SJSA1 (cell line): ENCODE measurements at places on chromosomes 7 and 10. TPM values are rescaled to one million over a fixed set of nuclear protein-coding genes. Genes with fewer than 3 reads are reported as not detected.

- DNase-seq, result no peak
Observed at GRCh38 chr10:110059925-110060324, 52.1 kb downstream of the ADD3 start.

DNA sequence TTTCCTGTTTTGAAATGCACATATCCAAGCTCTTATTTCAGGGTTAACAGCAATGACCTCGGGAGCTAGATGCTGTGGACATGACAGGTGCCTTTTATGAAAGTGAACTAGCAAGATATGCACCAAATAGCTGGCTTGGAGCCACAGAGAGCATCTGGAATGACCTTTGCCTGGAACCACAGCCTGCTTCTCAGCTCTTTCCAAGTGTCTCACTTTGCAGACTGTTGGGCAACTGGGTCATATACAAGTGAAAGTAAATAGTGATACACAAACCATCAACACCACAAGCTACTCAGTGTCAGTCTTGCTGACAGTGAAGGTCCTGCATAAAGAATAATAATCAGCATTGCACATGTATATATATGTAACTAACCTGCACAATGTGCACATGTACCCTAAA, 183.5 kb downstream of the RNF133 start:
- DNase-seq, result no peak

DNA sequence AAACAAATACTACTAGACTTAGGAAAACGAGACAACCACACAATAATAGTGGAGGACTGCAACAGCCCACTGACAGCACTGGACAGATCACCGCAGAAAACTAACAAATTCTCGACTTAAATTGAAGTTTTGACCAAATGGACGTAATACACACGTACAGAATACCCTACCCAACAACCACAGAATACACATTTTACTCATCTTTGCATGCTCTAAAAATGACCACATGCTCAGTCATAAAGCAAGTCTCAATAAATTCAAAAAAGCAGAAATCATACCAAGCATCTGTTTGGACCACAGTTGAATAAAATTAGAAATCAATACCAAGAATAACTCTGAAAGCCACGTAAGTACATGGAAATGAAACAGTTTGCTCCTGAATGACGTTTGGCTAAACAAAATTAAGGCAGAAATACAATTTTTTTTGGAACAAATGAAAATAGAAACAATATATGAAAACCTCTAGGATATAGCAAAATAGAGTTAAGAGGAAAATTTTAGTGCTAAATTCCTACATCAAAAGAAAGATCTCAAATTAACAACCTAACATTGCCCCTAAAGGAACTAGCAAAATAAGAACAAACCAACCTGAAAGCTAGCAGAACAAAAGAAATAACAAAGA, 30.6 kb downstream of the MAPK8 start:
- DNase-seq, result no peak

DNA sequence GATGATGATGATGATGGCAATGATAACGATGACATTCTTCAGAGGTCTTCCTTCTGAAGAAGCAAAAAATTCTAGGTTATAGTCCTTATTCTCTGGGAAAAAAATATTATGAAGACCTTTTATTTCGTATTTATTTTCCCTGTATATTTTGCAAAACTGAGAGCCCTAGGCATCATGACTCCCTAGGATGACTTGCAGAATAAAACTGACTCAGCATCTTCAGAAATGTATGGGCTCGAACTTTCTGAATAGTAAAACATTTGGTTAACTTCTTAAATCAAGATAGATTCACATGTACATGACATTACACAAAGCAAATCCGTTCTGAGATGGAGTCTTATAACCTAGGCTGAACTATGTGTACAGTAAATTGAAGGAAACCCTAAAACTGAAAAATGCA, 29.4 kb downstream of the DKK1 start:
- DNase-seq, result no peak

LIPJ gene
- not detected in 2 replicates for total RNA-seq

GRCh38 chr10:30345611-30346010, 3.5 kb downstream of the MTPAP start:
- DNase-seq, result no peak

- DNase-seq, result no peak
Observed at GRCh38 chr10:77874872-77875271, 51.7 kb downstream of the DLG5 start.

- no peak for DNase-seq
Observed at GRCh38 chr7:27051451-27051850, 44.3 kb downstream of the HOXA1 start.

DNA sequence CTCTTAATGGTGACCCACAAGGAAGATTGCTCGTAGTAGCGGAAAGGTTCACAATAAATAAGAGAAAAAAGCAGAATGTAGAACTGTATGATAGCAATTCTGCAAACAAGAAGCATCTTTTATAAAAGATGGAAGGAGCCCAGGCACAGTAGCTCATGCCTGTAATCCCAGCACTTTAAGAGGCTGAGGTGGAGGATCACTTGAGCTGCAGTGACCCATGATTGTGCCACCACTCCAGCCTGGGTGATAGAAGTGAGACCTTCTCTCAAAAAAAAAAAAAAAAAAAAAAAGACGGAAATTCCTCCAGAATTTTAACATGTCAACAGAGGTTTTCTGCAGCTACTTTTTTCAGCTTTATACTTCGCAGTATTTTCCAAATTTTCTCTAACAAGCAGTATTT, 13.2 kb downstream of the GATAD1 start:
- no peak for DNase-seq

DNA sequence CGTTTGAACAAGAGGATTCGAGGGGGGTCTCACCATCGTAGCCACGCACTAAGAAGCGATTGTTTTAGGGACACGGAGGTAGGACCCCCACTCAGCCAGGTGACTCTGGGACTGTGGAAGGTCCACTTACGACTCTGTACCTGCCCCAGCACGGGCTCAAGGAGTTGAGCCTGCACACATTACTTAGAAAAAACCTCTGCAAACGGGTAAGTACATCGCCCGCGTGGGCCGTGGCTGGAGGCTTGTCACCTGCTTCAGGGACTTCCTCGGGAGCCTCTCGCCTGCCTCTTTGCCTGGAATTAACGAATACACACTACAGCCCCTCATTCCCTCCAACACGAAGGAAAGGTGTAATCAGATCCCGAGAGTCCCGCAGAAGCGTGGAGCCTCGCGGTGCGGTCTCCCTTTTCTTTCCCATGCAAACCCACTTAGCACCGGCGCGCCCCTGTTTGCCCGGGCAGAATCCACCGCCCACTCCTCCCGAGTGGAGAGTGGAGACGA, 826 bp downstream of the PODXL start:
- no peak for DNase-seq

ADAM12 gene
- 3.3 and 3.6 TPM in 2 replicates for total RNA-seq

DNA sequence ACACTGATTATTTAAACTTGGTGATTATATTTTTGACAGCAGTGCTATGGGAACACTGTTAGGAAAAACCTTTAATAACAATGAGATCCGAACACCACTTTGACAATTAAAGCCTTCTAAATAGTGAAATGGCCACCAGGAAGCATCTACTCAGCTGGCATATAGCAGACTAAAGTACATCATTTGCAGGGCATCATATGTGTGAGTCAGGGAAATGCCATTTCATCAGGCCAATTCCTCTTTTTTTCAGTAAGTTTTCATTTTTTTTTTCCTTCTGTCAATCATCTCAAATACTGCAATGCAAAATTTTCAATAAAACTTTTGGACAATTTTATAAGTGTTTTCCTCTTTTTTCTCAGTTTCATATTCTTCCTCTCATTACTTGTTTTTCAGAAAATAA, 521.4 kb upstream of the SEMA3D start:
- no peak for DNase-seq

DNA sequence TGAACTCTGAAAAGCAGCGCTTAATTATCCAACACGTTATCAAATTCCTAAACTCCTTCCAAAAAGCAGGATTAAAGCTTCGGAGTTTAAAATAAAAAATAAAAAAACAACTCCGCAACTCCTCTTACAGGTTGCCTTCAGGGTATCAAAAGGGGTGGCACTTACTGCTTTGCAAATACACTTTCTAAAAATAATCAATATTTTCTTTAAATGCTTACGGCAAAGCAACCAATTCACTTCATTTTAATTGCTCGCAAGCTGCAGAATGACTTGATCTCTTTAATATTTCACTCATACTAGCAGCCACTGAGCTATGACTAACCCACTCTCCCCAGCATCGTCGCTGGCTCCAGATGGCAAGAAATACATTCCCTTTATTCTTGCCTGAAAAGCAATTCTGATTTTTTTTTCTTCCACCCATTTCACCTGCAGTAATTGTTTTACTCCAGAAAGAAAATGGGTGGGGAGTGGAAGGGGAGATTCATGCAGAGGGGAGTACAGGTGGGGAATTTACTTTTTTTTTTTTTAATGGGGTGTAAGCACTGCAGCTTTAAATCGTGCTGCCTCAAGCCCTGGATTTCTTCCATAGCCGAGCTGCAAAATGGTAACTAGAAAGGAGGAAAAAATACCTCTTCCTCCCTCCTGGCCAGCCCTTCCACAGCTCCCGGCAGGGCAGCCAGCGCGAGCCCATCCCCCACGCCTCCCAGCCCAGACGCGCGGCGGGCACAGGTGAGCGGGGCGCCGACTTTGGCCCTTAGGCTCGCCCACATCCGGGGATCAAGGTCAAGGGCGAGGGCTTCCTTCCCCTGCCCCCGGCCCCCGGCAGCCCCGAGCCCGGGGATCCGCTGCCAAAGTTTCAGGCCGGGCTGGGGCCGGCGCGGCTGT, 54.2 kb upstream of the FHIP2A start:
- DNase-seq, result no peak

- no peak for DNase-seq
Observed at GRCh38 chr7:140672382-140673062, at the start of gene ADCK2. ADCK2 (plus strand) TSS chr7:140672945; CDS start chr7:140673331, 386 bp downstream.

ACHE gene
- 0.16 TPM in 1 of 2 replicates, not detected in the other for total RNA-seq

DNA sequence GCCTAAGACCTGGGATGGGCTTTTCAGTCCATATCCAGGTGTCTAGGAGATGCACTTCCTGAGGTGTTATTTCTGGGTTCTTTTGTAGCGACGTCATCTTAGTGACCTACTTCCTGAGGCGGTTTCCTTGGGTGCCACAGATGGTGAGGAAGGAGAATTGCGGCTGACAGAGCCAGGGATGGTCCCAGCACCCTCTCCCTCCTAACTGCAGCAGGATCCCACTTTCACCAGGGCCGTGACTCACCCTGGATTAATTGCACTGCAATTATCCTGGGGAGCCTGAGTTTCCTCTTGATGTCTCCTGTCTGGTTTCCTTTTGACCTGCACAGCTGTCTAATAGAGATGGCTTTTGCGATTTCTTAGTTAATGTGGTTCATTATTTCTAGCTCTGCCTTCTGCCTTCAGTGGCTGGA, 271.7 kb downstream of the TCF7L2 start:
- peak; percentile 79 for DNase-seq

DNA sequence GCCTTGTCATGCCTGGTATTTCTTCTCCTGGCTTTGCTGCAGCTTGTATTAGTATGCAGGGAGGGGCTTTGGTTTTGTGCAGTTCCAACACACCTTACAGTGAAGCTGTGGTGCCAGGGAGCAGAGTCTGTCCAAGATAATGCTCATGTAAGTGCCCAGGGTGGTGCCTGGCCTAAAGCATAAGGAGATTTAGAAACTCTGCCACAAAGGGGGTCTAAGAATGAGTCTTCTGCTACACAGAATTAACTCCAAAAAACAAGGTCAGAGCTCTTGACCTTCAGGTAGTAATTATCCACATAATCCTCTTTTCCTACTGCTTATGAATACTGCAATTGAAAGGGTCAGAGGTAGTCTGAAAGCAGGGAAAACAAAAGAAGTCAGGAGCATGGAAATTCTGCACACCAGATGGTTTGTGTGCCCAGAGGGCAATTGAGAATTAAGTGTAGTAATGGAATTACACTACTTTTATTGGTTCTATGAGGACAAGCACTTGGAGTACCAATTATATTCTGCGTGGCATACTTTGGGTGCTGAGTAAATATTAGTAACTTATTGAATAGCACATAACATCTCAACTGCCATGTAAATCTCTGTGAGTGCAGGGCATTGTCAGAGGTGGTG, 121.5 kb downstream of the KAT6B start:
- DNase-seq, result no peak

DNA sequence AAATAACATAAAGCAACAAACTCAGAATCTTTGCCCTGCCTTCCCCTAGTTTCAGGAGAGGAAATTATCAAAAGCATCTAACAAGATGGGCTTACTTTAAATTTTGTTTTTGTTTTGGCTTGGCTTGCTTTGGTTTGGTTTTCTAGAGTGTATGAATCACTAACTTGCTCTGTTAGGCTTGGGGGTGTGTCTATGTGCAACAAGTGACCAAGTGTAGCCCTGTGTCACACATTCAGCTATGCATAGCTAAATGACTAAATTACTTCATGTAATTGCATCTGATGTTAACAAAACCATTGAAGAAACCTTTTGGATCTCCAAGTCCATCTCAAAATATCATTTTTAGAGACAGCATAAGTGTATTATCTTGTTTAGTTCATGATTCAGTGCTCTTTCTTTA, 251.0 kb downstream of the TFEC start:
- no peak for DNase-seq

SAMD9 gene
- 11.1 and 19.7 TPM in 2 replicates for total RNA-seq

GRCh38 chr10:60649485-60650377, 128.5 kb upstream of the CDK1 start:
- no peak for DNase-seq

DNA sequence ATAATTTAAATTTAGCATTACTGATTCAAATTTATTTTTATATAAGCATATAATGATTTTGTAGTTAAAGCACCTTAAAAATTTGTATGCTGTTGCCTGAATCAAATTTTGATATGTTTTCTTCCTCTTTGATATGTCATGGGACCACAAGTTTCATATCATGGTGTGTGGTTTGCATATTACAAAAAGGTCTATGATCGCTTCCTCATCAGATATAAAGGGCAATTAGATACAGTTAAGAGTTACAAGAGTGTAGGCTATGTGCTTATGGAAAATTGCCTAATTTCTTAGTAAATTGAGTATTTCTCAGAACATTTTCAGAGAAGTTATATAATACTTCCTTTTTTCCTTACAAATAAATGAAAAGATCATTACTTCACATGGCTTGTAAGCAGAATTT, 22.2 kb downstream of the MRC1 start:
- DNase-seq, result no peak

PIK3CG gene
- total RNA-seq, result 0.84 and 1.2 TPM in 2 replicates

PRR15 gene
- total RNA-seq, result not detected in 2 replicates

- no peak for DNase-seq
Observed at GRCh38 chr10:75470901-75471300, 39.5 kb downstream of the LRMDA start.

AKR1C1 gene
- 0.81 and 1.4 TPM in 2 replicates for total RNA-seq

CALCR gene
- not detected in 2 replicates for total RNA-seq

DNA sequence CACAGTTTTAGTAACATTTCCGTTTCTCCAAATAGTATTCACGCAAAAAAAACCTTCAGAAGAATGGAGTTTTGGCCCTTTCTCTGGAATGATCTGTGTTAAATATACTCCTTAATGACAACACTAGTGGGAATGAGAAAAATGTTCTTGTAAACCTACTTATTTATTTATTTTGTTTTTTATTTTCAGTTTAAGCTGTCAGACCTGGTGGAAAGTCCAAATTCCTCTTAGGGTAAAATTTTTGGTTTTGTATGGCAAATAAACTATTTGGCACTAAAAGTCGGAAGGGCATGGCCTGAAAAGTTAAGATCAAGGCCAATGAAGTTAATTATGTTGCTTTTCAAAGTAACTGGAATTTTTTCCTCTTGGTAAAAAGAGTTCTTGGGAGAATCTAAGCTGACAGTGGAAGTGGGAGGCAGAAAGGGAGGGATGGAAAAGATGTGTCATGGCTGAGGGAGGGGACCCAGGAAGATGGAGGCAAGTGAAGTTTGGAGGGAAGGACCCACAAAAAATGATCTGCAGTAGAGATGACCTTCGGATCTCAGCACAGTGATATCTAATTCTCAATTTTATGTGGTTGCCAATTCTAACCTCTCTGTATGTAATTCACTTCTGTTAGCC, 33.5 kb upstream of the VPS41 start:
- peak; percentile 50 for DNase-seq

GRCh38 chr7:9575716-9576115, 1142.3 kb downstream of the NXPH1 start:
- no peak for DNase-seq

SYT15B gene
- 1.0 and 9.3 TPM in 2 replicates for total RNA-seq
